ENCODE measurements at places on chromosomes 5 and 9.

DNA sequence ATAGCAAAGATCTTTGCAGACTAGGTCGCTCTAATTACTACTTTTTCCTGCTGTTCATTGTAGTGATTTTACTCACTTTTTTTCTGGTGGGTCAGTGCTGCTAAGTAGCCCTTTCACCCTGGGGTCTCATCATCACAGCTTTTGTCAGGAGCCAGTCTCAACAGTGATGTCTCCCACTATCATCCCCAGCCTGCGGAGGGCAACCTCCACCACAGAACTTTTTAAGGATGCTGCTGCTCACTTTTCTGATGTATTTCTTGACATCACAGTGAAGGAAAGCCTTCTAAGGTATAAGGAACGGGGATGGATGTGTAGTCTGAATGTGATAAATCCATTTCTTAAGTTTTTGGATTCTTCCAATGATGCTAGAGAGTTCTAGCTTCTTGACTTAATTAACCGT is 242.5 kb upstream of the RIOK2 start:
- DNase-seq, result no peak

DNA sequence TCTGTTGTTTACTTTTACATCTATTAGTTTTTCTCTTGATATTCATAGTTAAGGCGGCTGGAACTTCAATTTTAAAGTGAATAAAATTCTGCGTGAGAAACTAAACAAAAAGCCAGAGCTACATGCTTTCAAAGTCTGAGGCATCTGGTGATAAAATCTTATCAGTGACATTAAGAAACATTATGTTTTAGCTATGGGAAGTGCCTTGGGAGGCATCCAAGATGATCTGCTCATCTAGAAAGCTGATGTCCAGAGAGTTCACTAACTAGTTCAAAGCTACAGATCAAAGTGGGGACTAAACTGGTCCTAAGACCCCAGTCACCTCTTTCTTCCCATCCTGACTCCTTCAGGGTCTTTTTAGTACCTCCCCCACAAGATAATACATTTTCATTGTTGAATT is 37.2 kb downstream of the MRPS27 start:
- DNase-seq, result no peak

DNA sequence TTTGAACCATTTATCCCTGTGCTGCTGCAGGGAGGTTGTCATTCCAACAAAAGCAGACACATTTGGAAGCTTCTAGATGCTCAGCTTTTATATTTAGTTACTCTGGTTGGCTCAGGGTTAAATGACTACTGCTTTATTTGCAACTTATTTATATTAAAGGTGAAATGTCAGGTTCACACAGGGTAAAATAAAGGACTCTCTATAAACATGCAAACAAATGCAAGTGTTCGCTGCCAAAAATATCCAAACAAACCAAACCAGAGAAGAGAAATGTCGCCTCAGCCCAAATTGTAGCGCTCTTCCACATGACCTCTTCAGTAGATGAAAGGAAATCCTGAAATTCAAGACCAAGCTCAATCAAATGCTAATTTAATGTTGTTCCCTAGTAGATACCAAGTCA is 57.0 kb upstream of the LIFR start:
- DNase-seq, result no peak

DNA sequence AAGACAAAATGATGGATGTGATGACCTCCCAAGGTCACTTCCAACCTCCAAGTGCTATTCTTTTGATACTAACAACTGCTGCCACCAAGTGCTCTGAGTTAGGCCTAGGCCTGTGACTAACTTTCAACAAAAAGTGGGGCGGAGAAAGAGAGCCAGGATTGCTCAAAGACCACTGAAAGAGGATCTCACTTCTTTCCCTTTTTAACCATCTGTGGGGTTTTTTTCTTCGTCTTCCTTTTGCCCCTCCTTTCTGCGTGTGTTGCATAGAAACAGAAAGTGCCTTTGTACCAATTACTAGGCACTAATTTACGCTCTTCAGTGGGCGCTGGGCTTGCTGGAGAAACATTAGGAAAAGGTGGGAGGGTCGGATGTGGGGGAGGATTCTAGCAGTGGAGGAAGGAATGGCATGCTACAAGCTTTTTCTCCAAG is 8.0 kb downstream of the KLF9 start:
- DNase-seq, result no peak

DNA sequence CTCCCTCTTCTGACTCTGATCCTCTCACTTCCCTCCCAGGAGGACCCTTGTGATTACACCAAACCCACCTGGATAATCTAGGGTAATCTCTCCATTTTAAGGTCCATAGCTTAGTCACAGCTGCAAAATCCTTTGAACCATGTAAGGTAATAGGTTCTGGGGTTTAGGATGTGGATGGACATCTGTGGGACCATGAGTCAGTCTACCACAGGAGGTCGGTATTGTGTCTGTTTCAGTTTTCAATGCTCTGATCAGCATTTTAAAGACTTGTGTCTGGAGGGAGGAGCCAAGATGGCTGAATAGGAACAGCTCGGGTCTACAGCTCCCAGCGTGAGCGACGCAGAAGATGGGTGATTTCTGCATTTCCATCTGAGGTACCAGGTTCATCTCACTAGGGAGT is 112.6 kb downstream of the CAVIN4 start:
- no peak for DNase-seq

- DNase-seq, result no peak
Measured at GRCh38 chr5:106649031-106649430, 1021.7 kb downstream of the EFNA5 start.

GRCh38 chr5:6404129-6404528 is 25.8 kb upstream of the MED10 start:
- no peak for DNase-seq

DNA sequence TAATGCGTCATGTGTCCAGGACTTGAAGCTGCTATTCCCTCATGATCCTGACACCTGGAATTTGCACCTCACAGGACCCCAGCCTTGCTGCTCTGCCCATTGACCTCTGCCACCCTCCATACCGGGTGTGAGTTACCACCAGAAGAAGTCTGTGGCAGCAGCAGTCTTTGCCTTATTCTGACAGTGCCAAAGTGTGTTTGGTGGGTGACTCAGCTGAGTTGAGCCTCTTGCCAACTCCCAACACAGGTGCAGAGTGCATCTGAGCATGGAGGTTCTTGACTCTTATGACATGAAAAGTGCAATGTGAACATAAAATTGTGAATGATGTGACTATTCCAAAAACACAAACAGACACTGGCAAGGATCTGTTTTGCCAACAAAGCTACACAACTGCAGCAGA is 1166.5 kb upstream of the CDH18 start:
- DNase-seq, result no peak

- DNase-seq, result no peak
Measured at GRCh38 chr9:132486706-132487350, 76.8 kb downstream of the CFAP77 start.

- no peak for DNase-seq
Measured at GRCh38 chr5:87844449-87844848, 424.2 kb downstream of the TMEM161B start.

DNA sequence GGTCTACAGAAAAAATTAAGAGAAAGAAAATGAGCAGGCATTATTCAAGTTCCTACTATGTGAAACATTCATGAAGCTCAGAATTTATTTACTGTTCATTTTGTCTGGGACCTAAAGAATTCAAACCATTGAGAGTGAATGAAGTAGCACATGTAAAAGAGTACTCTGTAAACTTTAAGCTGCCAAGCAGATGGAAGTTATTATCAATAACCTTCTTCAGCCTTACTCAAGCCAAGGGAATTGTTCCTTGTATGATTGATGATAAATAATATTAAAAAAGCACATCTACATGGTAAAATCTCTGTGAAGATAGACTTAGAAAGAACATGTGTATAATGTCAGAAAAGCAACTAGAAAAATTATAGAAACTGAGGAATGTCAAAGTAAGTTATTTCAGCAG is 17.8 kb upstream of the GLIS3 start:
- DNase-seq, result no peak

- DNase-seq, result no peak
Measured at GRCh38 chr5:1056611-1057484, 48.2 kb downstream of the NKD2 start.

DNA sequence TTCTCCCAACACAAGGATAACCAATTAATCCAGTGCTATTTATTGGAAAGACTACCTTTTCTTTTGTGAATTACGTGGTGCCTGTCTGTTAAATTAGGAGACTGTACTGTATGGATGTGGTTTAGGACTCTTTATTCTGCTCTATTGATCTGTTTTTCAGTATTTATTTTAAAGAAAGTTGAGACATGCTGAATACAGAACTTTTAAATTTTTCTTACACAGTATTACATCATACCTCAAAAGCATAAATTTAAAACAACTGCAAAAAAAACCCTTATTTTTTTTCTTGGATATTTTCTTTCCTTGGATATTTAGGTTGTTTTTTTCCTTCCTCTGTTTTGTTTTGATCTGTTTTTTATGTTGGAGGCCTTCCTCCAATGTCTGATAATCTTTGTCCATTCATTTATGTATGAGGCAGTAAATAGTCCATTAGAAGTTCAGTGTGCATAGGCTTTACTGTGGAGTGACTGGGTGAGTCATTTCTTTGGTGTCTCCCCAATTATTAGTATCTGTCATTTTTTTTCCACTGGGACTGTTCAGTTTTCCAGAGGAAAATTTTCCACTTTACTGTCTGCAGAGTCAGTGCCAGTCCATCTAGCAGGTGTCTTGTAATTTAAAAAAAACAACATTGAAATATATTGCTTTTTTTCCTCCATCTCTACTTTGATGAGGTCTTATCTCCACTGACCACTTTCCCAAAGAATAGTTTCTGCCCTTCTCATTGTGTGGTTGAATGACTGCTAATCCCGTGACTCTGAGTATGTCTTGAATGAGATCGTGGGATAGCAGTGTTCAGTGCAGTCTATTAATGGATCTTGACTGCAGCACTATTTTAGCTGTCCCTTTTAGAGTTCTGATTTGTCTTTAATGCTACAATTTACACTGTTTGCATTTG is 15.2 kb downstream of the CYSTM1 start:
- no peak for DNase-seq

- no peak for DNase-seq
Measured at GRCh38 chr9:82810915-82811314, 252.0 kb downstream of the RASEF start.

DNA sequence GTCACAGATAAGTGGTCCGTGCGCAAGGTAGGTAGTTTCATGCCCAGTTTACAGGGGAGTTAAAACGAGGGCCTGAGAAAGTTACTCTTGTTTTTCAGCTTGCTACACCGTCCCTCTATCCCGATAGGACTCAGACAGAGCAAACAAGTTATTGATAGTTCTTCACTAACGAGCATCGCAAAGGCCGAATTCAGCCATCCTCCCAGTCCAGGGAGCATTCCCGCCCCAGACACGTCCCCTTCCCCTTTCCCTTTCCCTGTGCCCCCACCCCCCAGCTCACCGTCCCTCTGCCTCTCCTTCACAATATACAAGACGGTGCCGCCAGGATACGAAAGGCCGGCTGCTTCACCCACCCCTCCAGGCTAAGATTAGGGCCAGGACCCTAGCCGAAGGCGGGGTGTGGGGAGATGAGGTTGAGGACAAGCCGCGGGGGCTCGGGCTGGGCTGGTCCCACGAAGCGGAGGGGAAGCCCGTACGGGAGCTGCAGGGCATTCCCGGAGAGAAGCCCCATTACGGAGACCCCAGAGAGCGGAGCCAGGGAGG is 599 bp downstream of the KIAA1191 start:
- DNase-seq, result no peak

- no peak for DNase-seq
Measured at GRCh38 chr5:76503929-76504328, 100.8 kb downstream of the IQGAP2 start.

- DNase-seq, result no peak
Measured at GRCh38 chr5:96332535-96333366, 100.3 kb downstream of the PCSK1 start.

- DNase-seq, result no peak
Measured at GRCh38 chr9:4725706-4726442, 15.1 kb downstream of the AK3 start.

- peak; percentile 42 for DNase-seq
Measured at GRCh38 chr5:172178301-172178987, 9.6 kb downstream of the STK10 start.

DNA sequence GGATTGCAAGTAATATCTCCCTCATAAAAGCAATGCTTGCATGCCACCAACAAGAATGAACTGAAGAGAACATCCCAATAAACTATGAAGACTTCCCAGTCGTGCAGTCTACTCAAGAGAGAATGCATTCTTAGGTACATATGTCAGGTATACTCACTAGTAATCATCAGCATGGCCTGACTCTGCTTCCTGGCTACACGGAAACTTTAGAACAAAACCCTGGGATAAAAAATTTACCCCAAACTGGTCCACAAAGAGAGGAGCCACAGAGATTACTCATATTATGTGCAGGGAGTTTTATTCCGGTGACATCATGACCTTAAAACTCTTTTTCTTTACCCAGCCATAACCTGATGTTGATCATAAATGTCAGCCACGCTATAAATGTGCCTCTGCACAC is 57.5 kb upstream of the PAPPA start:
- DNase-seq, result no peak

DNA sequence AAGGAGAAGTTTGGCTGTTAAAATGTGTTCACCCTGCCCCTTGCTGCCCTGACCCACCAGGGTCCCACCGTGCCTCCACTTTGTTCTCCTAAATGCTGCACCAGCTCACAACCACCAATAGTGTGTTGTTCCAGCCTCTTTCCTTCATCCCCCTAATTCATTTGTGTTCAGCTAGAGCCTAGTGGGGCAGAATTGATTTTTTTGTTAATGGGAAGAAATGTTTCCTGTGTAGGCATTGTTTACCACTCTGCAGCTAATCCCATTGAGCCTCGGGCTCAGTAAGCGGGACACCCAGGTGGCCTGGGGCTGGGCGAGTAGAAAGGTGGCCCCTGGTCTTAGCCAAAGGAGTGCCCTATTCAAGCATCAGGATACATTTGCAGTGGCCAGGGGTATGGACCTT is 127.6 kb downstream of the MVB12B start:
- no peak for DNase-seq

- no peak for DNase-seq
Measured at GRCh38 chr5:59299006-59299405, 594.5 kb downstream of the PDE4D start.

Data from NCI-H2107 (cell line).